B cell (primary cell): ENCODE measurements at places on chromosomes 7 and 10. TPM values are rescaled to one million over a fixed set of nuclear protein-coding genes. Genes with fewer than 3 reads are reported as not detected.

The THSD7A gene
- not detected in 2 replicates for total RNA-seq

The FAM25G gene
- not detected in 2 replicates for total RNA-seq

The NRG3 gene
- not detected in 2 replicates for total RNA-seq

The CACNA2D1 gene
- not detected in 2 replicates for total RNA-seq

The GFRA1 gene
- not detected in 2 replicates for total RNA-seq

The STAG3 gene
- 22.0 and 24.8 TPM in 2 replicates for total RNA-seq

The SYT15 gene
- 0.94 and 1.1 TPM in 2 replicates for total RNA-seq

The SCART1 gene
- total RNA-seq, result 4.7 and 7.3 TPM in 2 replicates

The CFAP69 gene
- 0.15 and 0.29 TPM in 2 replicates for total RNA-seq

The ARHGEF35 gene
- total RNA-seq, result 2.1 and 4.2 TPM in 2 replicates

The SGCE gene
- total RNA-seq, result 11.7 and 13.0 TPM in 2 replicates

The CYP26C1 gene
- 0.19 and 0.57 TPM in 2 replicates for total RNA-seq

The ALOX5 gene
- total RNA-seq, result 351 and 354 TPM in 2 replicates

The STEAP1B gene
- 8.8 and 9.1 TPM in 2 replicates for total RNA-seq

The HMX3 gene
- not detected in 2 replicates for total RNA-seq

The C10orf143 gene
- 9.1 and 12.3 TPM in 2 replicates for total RNA-seq

The LAMB4 gene
- total RNA-seq, result not detected in 2 replicates

The SLC26A3 gene
- not detected in 2 replicates for total RNA-seq

The ICA1 gene
- not detected in 2 replicates for total RNA-seq

The TRIM50 gene
- not detected in 2 replicates for total RNA-seq
